ENCODE measurements at places on chromosomes 12 and 14.

DNA sequence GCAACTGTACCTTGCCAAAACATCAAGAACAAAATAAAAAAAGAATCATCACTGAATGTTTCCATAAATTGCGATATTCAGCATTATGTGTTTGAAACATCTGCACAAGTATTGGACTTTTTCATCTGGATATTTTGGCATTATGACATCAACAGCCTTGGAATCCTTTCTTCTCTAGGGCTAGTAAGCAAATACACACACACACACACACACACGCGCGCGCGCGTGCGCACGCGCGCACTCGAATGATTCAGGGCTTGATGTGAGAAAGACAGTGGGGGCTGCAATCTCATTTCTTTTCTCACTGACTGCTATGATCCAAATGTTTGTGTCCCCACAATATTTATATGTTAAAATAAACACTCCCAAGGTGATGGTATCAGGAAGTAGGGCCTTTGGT, 90.0 kb upstream of the SLC38A4 start:
- no peak for DNase-seq

DNA sequence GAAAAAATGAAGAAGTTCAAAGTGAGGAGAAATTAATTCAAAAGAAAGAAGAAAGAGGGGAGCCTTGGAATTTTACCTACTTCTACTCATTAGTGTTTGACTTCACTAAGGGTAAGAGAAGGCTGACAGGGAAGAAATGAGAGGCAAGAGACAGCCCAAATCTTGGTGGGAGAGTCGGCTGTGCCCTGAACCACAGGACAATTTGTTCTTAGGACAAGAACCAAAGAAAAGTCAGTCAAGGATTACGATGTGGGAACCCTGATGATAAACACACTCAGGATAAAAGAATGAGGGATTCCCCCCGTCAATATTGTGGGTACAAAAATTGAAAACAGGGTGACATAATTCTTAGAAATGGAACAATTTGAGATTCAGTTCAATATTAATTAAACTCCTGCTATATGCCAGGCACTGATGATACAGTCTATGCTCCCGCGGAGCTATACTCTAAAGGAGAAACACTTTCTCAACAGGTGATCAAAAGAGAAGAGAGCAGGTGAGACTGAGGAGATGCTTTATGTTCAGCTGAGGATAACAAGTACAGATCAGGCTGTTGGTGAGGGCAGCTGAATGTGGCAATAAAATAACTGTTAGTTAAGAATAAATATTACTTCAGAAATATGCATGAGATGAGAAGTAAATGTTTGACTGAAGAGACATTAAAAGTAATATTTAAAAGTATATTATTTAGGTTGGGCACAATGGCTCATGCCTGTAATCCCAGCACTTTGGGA, 175.4 kb downstream of the SLC25A21 start:
- no peak for DNase-seq

GRCh38 chr12:122518908-122519307, 7.8 kb downstream of the RSRC2 start:
- no peak for DNase-seq

GRCh38 chr12:18383203-18383602, 121.9 kb downstream of the PIK3C2G start:
- DNase-seq = no peak

Data from thyroid gland (tissue), 4 donors.